ENCODE measurements at places on chromosomes 13 and 19.

DNA sequence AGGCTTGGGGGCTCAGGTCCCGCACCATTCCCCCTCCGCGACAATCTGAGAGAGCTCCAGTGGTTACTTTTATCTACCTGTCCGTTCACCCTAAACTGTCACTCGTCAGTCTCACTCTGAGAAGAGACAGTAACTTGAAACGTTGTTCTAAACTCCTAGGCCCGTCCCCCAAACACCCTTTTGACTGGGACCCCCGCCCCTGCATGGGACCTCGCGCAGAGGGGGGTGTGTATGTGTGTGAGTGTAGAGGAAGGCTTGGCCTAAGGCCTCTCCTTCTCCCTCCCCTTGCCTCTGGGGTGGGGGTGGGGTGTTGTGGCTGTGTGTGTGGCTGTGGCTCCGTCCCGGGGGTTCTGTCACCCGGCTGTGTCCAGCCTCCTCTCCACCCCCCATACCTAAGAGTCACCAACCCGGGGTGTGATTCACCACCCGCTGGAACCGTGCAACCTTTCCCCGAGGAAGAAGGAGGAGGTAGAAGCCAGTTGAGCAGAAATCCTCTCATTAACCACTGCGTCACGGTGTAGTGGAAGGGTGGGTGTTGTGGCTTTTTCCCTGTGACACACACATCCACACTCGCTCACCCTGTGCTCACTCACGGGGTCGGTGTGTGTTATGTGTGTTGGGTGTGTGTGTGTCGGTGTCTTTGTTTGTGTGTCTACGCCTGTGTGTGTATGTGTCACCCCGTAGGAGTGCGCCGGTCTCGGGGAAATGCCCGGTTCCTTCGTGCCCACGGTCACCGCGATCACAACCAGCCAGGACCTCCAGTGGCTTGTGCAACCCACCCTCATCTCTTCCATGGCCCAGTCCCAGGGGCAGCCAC is 2.4 kb downstream of the FOSB start:
- DNase-seq, result no peak

DNA sequence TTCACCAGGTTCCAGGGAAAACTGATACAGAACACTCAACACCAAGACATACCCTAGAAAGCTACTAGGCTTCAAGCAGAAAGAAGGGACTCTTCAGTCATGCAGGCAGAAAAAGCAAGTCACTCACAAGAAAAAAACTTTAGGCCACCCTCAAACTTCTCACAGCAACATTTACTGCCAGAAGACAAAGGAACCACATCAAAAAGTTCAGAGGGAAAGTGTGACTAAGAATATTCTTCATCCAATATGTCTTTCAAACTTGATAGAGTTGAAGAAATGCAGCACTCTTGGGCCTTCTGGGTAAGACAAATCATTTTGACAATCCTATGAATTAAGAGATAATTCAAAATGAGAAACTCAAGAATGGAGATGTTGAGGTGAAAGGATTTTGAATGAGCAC is 7.7 kb downstream of the DZIP1 start:
- no peak for DNase-seq

DNA sequence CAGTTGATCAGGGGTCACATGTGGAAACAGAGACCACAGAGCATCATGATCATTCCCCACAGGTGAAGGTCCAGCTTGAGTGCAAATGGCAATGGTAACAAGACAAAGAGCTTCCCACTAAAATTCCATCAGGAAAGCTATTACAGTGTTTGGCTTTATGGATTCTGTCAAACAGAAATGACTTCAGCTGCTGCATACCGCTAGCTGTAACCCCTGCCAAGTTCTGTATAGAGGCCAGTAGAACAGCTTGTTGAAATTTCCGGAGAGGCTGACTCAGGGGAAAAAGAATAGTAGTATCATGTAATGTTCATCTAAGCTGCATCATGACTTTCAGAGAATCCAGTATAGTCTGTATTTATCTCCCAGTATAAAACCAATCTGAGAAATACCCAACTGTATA is 1704.7 kb downstream of the SLITRK5 start:
- no peak for DNase-seq

DNA sequence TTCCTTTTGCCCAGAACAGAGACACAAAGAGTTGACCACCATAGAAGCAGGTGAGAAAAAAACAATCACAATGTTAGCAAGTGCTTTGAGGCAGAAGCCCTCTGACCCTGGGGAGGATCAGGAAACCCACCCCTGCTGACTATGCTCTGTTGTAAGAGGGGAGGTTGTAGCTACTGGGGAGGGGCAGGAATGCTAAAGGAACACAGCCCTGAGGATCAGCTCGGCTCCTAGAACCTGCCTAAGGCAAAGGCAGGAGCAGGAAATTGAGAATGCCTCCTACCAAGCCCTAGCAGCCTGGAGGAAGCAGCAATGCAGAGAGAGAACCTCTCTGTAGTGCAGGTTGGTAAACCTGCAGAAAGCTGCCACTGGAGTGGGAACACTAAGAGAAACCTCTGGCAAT is 624.0 kb upstream of the KLF12 start:
- DNase-seq, result no peak

DNA sequence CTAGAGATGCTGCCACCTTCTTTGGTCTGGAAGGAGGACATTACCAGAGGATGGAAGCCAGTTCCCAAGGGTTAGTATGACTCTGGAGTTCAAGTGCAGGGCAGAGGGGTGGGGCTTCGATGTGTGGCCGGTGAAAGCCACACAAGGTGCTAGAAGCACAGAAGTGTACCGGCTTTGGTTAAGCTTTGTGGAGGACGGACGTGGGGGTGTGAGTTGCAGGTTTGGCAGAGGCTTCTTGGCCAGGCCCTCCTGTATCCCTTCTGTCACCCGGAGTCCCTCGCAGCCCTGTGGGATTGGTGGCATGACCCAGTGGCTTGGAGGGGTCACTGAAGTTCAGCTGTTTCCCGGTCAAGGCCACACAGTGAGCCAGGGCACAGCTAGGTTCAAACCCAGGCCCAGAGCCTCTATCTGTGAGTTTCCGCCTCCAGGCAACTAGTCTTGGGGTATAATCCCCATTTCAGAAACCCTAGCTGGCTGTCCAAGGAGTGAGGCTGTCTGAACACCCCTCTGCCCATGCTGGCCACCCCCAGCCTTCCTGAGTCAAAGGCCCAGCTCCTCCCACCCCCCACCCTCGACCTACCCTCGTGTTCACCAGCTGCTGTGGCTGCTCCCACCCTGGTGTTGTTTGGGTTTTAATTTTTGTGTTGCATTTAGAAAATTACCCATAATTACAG is 4.6 kb upstream of the SSBP4 start:
- DNase-seq, result no peak

DNA sequence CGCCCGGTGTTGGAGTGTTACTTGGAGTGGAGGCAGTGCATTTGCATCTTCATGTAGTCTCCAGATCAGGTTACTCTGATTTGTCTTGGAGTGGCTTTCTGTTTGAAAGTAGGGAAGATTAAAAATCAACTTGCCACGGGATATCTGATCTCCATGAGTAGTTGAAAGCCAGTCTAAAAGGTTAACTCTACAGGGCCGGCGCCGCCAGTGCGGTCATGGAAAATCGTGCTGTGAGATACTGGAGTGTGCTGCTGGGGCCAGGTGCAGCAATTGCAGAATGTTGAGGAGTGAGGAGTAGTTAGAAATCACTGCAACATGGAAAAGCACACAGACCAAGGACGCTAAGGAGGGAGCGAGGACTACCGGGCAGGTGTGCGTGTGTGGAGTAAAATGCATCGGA is 175.0 kb downstream of the STK24 start:
- DNase-seq, result no peak

DNA sequence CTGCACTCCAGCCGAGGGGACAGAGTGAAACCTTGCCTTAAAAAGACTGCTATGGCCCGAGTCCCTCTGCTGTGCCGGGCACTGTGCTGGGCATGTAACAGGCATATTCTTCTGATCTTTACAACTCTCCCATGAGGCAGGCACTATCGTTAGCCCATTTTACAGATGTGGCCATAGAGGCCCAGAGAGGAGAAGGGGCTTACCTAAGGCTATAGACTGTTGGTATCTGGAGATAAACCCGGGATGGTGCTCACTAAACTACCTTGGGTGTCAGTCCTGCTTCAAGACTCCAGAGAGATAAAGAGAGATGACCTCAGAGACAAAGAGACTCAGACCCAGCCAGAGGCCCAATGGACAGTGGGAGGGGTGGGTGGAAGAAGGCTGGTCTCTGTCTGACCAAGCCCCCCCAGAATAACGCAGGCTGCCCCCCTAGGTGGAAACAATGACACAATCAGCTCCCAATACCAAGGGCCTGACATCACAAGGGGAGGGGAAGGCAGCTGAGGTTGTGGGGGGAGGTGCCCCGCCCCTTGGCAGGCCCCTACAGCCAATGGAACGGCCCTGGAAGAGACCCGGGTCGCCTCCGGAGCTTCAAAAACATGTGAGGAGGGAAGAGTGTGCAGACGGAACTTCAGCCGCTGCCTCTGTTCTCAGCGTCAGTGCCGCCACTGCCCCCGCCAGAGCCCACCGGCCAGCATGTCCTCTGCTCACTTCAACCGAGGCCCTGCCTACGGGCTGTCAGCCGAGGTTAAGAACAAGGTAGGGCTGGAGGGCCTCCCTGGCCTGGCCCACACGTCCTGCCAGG is at the start of gene CNN1:
CNN1 (plus strand) TSS at position 620 of the 805 bp plus-strand sequence; CDS start at position 697, 77 bp downstream.
- no peak for DNase-seq

- DNase-seq, result no peak
Observed at GRCh38 chr13:87322386-87322785, 348.8 kb upstream of the SLITRK5 start.

DNA sequence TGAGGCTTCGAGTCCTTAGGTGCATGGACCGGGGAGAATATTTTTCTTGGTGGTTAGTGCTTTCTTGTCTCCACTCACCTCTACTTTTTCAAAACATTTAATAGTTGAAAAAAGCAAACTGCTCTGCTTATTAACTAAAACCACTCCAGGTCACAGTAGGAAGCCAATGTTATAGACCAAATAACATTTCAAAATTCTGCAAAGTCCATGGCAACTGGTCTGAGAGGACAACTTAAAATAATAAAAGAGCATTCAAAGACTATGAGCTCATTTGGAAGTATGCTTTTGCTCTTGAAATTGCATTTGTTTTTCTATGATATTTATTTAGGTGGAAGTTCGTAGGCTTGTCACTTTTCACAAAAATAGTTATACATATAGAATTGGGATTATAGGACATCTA is 483.0 kb downstream of the DCT start:
- DNase-seq, result no peak

GRCh38 chr19:11203194-11204075 is 6.1 kb upstream of the KANK2 start:
- DNase-seq, result peak; percentile 72

DNA sequence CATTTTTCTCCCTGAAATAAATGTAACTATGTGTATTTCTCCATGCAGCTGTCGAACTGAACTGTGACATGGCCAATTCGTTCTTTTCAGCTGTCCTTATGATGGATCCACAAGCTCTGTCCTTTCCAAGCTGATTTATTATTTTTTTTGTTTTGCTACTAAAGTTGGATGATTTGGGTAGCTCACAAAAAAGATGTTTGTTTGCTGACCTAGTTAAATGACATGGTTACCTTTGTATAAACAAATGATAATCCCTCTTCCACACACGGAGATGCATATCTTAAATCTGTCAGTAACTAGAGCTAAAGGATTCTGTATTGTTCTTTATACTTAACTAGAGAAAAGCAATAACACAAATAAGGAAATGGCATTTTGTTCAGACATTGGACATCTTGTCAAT is 884.3 kb upstream of the PCDH20 start:
- no peak for DNase-seq

- no peak for DNase-seq
Observed at GRCh38 chr13:49836516-49836915, 44.0 kb upstream of the KPNA3 start.

- no peak for DNase-seq
Observed at GRCh38 chr13:97629601-97630272, 195.8 kb downstream of the RAP2A start.

GRCh38 chr13:78121459-78122348 is 203.1 kb upstream of the EDNRB start:
- DNase-seq, result peak; percentile 41

DNA sequence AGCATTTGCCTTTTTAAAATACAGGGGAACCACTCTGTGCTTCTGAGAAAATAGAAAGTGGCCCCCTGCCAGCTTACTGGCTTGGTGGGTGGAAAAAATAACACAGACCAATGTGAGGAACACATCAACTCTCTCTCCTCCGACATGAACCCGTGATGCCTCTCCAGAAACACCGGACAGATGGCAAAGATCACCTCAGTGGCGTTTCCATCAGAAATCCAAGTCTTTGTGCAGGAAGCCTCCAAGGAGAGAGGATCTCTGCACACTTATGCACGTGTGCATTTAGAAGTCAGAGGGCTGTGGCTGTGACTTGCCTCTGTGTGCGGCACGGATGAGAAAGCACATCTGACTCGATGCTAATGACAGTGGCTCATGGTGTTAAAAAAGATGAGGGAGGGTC is 112.3 kb upstream of the KLF12 start:
- DNase-seq, result no peak

DNA sequence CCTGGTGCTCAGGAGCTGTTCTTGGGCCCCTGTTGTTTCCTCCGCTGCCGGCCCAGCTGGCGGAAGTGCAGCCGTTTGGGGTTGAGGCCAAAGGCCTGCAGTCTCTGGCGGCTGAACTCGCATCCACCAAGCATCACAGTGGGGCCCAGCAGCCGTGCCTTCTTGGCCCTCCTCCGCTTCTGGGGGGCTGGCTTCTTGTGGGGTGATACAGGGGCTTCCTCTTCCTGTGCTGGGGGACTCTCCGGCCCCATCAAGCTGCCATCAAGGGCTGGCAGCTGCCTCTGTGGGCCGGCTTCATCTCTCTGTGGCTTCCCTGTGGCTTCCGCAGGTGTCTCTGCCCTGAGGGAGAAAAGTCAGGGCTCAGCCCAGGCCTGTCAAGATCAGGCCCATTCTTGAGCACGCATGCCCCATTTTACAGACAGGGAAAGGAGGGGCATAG is 10.3 kb downstream of the ATG4D start:
- DNase-seq, result no peak

DNA sequence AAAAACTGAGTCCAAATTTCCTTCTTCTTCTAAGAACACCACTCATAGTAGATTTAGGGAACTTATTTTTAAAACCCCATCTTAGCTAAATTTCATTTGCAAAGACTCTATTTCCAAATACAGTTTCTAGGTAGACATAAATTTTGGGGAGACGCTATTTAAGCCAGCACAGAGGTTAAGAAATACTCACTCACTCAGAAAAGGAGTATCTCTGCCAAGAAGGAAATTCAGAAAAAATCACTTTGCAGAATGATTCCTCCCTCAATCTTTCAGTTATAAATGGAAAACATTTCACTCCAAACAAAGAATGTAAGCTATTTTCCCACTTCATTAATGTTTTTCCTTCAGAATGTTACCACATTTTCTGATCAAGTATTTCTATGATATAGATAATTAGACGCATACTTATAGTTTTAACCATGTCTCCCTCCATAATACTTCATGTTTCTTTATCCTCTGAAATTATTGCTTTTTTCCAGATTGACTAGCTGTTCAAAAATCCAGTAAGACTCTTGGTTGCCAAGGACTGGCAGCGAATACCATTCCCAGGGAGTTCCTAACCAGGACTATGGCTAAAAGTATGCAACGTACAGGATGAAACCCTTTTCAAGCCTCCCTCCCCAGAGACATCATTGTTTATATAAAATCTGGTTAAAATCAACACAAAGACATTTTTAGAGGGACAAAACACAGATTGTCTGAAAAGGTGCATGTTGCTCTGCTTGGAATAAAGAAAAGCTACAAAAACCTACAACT is 52.5 kb upstream of the RXFP2 start:
- no peak for DNase-seq

GRCh38 chr13:44868397-44868796 is 120.9 kb downstream of the NUFIP1 start:
- DNase-seq, result no peak

- DNase-seq, result no peak
Observed at GRCh38 chr13:76635232-76636230, 250.7 kb downstream of the KCTD12 start.
